Activated CD8-positive, alpha-beta T cell treated with anti-CD3 and anti-CD28 coated beads for 36 hours (primary cell): ENCODE measurements at places on chromosomes 2 and 18.

- no peak for DNase-seq
Observed at GRCh38 chr2:168928113-168928831, 27.2 kb downstream of the G6PC2 start.

DNA sequence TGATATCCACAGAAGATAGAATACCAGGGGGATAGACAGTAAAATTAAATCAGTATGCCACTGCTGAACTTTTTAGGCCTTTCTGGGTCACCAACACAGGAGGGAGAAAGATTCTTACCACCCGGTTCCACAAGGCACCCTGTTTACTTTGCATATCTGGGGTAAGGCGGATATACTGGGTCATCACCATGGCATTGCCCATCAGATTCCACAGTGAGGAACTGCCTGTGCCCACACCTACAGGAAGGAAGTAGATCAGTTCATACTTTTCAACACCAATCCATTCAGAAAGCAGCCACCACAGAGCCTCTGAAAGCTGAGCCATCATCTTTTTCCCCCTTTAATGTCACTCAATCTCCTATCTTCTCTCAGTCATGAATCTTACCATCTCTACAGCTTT is 2.0 kb downstream of the LMAN2L start:
- DNase-seq, result no peak

GRCh38 chr2:158618891-158619490 is 162.2 kb downstream of the PKP4 start:
- no peak for DNase-seq

DNA sequence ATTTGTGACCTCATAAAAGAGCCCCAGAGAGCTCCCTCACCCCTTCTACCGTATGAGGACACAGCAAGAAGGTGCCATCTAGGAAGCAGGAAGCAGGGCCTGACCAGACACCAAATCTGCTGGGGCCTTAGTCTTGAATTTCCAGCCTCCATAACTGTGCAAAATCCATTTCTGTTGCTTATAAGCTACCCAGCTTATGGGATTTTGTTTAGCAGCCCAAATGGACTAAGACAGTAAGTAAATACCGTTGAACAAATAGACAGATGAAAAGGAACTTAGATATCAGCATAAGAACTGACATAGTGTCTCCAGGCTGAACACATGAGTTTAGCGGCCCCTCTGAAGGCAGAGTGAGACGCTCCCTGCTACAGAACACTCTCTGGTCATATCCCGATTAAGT is 130.9 kb downstream of the UXS1 start:
- DNase-seq, result no peak

GRCh38 chr18:36327352-36328316 is 30.1 kb downstream of the FHOD3 start:
- DNase-seq, result no peak

GRCh38 chr2:200223205-200223784 is 83.2 kb upstream of the SPATS2L start:
- no peak for DNase-seq

DNA sequence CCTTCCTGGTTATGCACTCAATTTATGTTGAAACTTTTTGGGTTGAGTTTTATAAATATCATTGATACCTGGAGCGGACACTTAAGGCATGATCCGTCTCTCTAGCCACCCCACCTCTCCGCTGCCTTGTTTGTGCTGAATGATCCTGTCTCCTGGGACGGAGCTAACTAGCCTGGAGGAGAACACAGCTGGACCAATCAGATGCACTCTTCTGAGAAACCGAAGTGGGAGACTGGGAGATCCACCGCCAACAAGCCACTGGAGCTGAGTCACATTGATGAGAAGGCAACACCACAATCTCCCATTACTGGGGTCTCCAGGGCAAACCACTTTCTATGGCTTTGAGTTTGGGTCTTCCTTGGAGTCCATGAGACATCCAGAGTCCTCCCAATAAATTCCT is 29.3 kb downstream of the CYP26B1 start:
- no peak for DNase-seq

GRCh38 chr2:125643585-125643984 is 1012.4 kb upstream of the GYPC start:
- no peak for DNase-seq

DNA sequence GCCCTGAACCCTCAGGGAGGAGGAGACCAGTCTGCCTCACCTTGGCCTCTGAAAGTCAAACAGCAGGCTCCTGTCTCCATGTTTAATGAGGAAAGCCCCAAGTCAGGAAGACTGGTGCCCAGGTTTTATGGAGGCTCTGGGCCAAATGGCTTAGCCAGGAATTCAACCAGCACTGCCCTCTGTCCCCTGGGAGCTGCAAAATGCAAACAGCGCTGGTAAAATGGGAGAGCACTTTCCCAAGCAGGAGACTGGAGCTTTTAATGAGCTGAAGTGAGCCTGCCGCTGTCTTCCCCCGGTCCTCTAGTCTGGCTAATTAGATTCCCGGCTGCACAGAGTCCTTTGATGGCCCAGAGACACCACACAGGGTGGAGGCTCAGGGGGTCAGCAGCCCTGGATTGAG is 276.0 kb upstream of the TRIB2 start:
- no peak for DNase-seq

- no peak for DNase-seq
Observed at GRCh38 chr2:215979620-215980019, 33.7 kb downstream of the MREG start.

DNA sequence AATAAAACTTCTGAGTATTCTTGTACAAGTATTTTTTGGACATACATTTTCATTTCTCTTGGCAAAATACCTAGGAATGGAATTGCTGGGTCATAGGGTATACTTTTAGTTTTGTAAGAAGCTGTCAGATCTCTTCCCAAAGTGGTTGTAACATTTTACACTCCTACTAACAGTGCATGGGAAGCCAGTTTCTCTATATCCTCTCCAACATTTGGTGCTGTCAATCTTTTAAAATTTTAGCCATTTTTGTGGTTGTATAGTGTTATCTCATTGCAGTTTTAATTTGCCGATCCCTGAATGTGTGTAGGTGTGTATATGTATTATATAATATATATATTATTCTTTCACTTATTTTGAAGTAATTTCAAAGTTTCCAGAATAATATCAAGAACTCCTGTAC is 63.1 kb upstream of the TMEM178A start:
- no peak for DNase-seq

GRCh38 chr2:56132138-56132537 is 51.7 kb upstream of the CCDC85A start:
- no peak for DNase-seq

DNA sequence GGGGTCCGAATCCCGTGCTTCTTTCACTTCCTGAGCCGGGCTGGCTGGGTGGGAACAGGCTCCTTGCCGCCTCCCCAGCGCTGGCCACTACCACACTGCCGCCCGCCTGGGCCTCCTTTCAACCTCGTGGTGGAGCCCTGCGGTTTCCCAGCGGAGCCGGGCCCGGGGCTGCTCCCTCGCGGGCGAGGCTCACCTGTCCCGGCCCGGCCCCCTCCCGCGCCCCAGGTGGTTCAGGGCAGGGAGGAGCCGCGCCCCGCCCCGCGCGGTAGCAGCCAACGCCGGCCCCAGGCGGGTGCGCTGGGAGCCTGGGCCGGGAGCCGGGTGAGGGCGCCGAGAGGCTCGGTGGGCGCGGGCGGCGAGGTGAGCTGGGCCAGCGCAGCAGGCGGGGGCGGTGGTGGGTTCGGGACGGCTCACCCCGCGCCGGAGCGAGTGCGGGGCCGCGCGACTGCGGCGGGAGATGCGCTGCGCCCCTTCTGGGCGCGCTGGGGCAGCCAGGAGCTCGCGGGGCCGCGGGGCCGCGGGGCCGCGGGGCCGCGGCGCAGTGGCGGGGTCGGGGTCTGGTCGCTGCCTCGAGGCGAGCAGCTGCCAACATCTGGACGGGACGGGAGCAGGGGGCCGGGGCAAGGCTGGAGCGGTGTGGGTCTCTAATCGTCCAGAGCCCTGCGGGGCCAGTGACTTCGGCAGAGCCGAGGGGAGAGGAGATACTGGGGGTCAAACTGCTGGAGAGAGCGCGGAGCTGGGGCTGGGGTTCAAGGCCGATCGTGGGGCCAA is at the start of gene LYPD6B:
TSS of gene LYPD6B (plus strand) at position 258 of the 771 bp plus-strand sequence. CDS start 92,250 bp downstream, outside the sequence.
- no peak for DNase-seq

DNA sequence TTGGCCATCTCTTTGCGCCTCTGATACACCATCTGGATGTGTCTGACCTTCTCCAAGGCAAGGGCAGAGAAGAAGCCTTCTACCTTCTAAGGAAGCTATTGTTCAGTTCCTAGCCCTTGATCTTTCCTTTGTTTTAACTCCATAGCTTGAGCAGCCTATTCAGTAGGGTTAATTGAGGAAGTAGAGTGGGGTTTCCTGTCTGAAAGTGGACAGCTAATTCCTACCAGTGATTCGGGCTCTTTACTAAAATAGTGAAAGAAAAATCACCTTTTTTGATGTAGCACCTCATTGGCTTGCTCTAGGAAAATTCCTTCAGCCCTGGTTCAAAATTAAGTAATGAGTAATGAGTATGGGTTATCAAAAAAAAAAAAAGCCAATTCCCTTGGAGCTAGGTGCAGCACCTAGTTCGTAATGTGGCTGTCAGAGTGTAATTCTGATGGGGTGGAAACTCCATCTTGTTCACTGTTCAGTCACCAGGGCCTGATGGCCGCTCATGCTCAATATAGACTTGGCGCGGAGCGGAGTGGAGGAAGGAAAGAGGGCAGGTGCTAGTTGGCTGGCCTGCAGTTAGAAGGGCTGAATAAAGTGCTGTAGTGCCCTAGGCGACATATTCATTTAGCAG is 2.9 kb upstream of the MGAT5 start:
- DNase-seq, result peak; percentile 39
